ENCODE measurements at places on chromosomes 6 and 20.

GRCh38 chr6:134122775-134123174, 70.4 kb upstream of the SLC2A12 start:
- DNase-seq: no peak

DNA sequence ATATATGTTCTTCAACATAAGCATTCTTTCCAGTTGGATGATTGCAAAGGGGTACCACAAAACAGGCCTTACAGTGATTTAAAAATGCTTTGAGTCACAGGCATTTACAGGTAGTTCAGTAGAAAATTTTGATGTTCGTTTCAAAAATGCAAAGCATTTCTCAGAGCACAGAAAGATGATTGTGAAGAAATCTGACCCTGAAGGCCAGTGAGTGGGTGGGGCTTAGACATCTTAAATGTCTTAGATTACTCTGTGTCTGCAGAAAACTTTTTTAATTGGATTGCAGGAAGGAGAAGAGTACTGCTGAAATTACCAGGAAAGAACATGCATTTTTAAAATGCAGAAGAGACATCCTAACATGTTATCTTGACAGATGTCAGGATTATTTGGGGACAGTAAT, 268.3 kb downstream of the CDKAL1 start:
- no peak for DNase-seq

- DNase-seq: no peak
Measured at GRCh38 chr20:44559302-44559701, 23.1 kb upstream of the PKIG start.

DNA sequence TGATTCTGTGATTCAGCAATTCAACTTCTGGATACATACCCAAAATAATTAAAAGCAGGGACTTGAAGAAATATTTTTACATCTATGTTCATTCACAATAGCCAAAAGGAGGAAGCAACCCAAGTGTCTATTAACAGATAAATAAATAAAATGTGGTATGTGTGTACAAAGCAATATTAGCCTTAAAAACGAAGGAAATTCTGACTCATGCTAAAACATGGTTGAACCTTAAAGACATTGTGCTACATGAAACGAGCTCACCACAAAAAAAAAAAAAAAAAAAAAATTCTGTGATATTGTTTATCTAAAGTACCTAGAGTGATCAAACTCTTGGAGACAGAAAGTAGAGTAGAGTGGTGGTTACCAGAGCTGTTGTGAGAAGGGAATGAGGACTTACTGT, 54.8 kb upstream of the TFAP2D start:
- DNase-seq: no peak

- DNase-seq: no peak
Measured at GRCh38 chr6:5869676-5870075, 137.0 kb downstream of the NRN1 start.

GRCh38 chr6:62891065-62891647, 320.1 kb upstream of the FKBP1C start:
- DNase-seq: no peak

- DNase-seq: peak; percentile 89
Measured at GRCh38 chr6:44133003-44133931, 5.9 kb downstream of the TMEM63B start.

DNA sequence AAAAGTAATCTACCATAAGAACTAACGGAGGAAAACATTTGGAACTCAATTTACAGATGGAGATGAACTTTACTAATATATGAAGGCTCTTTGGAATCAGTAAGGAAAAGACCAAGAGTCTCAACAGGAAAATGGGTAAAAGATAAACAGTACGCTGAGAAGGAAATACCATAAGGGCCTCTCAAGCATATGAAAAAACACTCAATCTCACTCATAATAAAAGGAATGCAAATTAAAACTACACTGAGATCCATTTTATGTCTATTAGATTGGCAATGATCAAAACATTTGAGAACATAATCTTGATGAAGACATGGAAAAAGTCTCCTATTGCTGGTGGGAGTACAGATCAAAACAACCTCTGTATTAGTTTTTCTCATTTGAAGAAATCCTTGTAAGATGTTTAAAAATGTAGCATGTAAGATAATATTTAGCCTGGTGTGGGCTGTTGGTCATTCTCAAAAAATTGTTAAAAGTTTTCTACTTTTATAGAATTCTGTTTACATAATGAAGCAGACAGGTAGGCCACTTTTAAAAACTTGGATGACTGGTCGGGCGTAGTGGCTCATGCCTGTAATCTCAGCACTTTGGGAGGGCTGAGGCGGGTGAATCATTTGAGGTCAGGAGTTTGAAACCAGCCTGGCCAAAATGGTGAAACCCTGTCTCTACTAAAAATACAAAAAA, 14.5 kb downstream of the REV3L start:
- DNase-seq: no peak

DNA sequence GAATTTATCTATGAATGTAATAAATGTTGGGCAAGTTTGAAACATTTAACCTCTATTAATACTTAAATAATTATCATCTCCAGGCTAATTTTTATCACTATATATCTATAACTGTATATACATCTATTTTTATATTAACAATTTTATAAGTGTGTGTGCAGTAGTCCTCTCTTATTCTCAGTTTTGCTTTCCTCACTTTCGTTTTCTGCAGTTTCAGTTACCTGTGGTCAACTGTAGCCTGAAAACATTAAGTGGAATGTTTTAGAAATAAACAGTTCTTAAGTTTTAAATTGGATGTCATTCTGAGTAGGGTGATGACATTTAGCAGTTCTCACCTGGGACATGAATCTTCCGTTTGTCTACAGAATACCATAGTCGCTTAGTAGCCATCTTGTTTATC, 379.4 kb upstream of the MAN1A1 start:
- no peak for DNase-seq

DNA sequence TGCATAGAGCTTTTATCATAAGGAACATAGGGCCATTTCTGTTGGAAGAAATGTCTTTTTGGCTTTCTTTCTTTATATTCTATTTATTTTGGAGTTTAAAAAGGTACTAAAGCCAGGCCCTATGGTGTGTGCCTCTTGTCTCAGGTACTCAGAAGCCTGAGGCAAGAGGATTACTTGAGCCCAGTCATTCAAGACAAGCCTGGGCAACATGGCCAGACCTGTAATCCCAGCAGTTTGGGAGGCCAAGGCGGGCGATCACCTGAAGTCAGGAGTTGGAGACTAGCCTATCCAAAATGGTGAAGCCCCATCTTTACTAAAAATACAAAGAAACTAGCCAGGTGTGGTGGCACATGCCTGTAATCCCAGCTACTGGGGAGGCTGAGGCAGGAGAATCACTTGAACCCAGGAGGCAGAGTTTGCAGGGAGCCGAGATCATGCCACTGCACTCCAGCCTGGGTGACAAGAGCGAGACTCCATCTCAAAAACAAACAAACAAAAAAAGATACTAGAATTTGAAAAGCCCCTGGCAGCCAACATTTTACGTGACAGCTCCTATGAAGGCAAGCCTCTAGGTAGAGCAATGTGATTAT, 80.0 kb downstream of the CBFA2T2 start:
- DNase-seq: no peak

GRCh38 chr20:41437836-41438235, 71.2 kb upstream of the EMILIN3 start:
- no peak for DNase-seq

GRCh38 chr6:167678102-167679101, 148.3 kb upstream of the AFDN start:
- peak; percentile 54 for DNase-seq

DNA sequence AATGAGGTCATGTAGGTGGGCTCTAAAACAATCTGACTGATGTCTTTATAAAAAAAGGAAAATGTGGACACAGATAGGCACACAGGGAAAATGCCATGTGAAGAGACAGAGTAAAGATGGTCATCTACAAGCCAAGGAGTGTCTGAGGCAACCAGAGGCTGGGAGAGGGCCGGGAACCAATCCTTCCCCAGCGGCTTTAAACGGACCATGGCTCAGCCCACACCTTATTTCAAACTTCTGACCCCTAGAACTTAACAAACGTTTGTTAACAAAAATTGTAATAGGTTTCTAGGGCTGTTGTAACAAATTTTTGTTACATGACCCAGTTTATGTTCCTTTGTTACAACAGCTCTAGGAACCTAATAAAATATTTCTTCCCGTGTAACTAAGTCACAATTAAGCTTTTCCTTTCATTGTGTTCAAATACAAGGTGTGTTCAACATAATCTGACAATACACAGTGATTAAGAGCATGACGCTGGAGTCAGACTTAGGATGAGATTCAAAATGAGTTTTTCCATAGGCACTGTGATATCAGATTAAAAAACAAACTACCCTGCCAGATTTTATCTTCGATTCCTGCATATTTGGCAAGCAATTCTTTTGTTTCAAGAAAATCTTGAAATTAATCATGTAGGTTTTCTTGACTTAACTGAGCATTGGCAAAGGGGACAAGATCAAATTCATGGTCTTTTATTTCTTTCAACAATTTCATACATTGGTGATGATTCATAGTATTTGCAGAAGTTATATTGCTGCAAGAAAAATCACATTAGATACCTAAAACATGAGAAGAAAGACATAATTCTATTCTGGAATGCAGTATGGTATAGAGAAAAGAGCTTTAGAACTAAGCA, 169.5 kb upstream of the RIPOR2 start:
- DNase-seq: no peak

DNA sequence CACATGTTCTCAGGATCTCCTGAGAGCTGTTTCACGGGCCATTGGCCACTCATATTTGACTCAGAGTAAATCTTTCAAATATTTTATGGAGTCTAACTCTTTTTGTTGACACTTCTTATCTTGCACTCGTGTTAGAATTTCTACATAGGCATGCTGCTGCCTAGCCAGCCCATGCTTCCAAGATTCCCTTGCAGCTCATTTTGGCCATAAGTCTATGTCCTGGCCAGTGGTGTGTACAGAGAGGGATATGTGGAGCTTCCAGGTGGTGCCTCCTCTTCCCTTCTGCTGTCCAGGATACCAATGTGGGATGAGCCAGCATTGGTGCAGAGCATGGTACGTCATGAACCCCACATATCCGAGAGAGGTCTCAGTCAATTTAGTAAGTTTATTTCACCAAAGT, 522.6 kb downstream of the QKI start:
- DNase-seq: no peak

- DNase-seq: no peak
Measured at GRCh38 chr6:139370999-139371345, 3.5 kb downstream of the CITED2 start.

DNA sequence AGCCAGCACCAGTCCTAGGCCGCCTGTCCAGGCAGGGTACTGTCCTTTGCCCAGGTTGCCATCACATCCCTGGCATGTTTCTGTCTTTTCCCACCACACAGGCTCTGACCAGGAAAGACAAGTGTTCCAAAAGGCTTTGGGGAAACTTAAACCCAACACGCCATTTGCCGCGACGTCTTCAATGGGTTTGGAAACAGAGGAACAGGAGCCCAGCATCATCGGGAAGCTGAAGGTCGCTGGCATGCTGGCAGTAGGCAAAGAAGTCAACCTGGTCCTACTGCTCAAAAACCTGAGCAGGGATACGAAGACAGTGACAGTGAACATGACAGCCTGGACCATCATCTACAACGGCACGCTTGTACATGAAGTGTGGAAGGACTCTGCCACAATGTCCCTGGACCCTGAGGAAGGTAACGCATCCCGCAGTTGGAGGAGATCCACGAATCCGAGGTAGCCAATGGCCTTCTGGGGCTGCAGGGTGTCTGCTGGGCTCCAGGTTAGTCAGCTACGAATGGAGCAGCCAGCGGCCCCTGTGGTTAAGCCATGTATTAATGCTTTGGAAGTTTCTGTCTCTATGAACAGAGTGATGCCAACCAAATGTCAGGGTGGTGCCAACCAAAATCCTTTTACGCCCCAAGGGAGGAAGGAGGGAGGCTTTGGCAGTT, 36.2 kb downstream of the TGM3 start:
- DNase-seq: no peak

DNA sequence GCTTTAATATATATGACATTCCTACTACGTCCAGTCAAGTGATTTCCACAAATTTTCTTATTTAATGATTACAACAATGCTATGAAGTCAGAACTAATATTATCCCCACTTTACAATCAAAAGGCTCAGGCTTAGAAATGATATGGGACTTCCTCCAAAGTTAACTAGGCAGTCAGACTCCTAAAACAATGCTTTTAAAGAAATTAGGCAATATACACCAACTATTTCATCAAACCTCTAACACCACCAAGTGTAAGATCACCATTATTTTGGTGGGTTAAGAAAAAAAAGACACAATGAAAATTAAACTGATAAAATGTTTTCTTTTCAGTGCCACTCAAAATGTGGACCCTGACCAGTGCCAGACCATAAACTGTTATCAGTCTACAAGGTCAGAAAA, 256.1 kb upstream of the RUNX2 start:
- DNase-seq: no peak

DNA sequence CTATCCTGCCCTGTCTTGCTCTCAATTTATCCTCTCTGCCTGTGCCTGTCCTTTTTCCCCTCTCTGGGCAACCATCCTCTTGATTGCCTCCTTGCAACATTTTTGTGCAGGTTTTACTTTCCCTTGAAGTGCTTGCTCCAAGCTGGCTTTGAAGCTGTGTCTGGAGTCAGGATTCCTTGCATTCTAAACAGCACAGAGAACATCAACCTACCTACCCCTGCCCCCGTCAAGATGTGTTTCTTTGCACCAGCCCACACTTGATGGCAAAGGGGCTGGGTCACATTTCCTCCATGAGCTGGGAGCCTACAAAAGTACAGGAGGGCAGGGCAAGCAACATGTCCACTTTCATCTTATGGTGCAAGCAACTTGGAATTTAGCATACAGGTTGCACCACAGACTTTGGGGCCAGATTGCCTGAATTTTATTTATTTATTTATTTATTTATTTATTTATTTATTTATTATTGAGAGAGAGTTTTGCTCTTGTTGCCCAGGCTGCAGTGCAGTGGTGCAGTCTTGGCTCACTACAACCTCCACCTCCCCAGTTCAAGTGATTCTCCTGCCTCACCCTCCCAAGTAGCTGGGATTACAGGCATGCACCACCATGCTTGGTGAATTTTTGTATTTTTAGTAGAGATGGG, 206.3 kb downstream of the COL19A1 start:
- no peak for DNase-seq

- no peak for DNase-seq
Measured at GRCh38 chr6:55601120-55601519, 22.1 kb upstream of the HMGCLL1 start.

GRCh38 chr6:100342830-100343229, 121.9 kb downstream of the SIM1 start:
- DNase-seq: no peak

- DNase-seq: no peak
Measured at GRCh38 chr6:12422848-12423247, 132.7 kb downstream of the EDN1 start.

DNA sequence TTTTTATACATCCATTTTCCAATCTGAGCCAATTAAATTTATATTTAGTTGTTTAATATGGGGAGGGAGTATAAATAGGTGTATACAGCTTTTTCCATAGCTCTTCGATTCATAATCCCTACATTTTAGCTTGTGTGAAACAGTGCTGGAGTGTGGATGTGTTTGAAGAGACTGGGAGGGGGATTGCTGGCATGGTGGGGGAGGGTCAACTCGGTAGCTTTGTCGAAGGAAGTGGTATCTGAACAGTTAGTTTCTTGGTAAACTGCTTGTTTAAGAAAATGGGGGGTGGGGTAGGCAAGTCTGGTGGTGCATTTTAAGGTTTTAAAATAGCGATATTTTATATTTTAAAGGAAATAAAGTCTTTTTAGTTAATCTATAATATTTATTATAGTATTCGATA, 1.4 kb upstream of the LIN28B start:
- no peak for DNase-seq

Data from NCI-H2171 treated with DMSO at 0.1 percent for 48 hours (cell line).